ENCODE measurements at places on chromosomes 13 and 19.

- no peak for DNase-seq
These were observed 501.8 kb downstream of the EFNB2 start for GRCh38 chr13:106033659-106034058.

- DNase-seq, result no peak
These were observed at the start of gene STARD13 for GRCh38 chr13:33285420-33286124. STARD13 (minus strand) TSS chr13:33285755; CDS start chr13:33285638, 117 bp downstream.

- no peak for DNase-seq
These were observed 7.8 kb upstream of the MKNK2 start for GRCh38 chr19:2058570-2059421.

GRCh38 chr13:66835040-66835628, 395.0 kb downstream of the PCDH9 start:
- no peak for DNase-seq

DNA sequence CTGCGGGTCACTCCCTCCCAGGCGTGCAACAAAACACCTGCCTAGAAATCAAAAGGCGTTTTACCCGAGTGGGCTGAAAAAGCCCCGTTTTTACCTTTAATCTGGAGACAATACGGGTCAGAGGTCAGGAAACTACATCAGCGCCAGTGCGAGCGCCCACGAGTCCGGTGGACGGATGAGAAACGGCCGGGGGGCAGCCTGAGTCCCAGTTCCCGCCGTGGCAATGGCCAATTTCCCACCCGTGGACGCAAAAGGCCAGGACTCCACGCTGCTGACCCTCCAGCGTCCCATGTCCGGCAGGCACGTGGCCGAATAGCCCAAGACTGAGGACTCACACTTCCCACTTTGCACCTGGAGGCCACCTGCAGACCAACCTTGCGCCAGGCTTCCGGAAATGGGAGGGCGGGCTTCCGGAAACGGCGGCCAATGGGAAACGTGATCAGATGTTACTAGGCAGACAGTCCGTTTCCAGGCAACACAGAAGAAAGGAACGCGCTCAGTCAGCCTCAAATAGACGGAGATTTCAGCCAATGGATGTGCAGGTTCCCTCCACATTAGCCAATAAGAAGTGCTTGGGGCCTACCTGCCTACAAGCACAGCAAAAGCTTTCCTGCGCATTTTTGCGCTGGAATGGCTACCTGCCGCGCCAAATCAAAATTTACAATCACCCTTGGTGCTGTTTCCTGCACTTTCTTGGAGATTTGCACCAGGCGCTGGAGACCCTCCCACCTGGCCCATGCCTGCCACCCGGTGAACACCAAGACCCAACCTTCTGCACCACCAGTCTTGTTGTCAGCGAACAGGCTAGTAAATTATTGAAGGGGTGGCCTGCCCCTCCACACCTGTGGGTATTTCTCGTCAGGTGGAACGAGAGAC, 47.4 kb downstream of the ZFP14 start:
- DNase-seq, result peak; percentile 25

- no peak for DNase-seq
These were observed 37.1 kb downstream of the UTP14C start for GRCh38 chr13:52061587-52061986.

DNA sequence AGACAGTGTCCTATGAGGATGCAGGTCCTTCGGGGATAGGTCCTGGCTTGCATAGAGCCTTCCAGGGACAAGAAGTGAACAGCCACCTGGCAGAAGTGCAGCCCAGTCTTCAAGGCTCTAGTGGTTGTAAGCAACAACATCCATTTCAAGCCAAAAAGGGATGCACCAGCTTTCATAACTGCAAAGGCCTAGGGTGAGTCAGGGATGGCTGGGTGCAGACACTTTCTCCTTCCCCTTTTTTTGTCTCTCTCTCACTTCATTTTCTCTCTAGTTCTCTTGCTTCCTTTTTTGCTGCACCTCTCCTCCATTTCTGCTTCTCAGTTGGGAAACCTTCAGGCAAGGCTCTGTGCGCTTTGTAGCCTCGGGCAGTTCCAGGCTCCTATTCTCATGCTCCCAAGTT, 196.2 kb upstream of the ZNF536 start:
- DNase-seq, result no peak

DNA sequence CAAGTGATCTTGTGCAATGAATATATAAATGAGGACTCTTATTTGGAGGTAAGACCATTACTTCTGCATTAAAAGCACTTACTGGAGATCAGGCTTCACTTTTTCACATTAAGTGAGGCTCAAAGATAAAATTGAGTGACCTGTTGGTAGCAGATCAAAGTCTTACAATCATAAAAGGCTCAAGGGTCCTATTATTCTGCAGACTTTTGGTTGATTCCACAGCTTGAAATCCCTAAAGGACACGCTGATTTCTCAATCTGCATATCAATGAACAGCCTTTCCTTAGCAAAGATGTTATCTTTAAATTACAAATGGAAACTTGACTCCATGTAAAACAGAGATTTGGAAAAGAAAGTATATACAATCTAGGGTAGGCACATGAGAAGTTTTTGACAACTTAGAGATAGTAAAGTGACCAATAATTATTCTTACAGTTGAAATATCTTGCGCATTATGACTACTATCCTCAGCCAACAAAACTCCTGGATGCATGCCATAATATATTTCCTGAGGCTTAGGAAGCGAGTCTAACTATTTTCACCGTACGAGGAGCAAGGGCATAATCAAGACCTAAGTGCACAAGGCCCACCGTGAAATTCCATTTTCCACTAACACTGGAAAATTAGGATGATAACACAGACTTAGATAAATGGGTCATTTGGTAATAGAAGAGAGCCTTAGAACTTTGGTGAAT, 640.7 kb downstream of the LIG4 start:
- no peak for DNase-seq

DNA sequence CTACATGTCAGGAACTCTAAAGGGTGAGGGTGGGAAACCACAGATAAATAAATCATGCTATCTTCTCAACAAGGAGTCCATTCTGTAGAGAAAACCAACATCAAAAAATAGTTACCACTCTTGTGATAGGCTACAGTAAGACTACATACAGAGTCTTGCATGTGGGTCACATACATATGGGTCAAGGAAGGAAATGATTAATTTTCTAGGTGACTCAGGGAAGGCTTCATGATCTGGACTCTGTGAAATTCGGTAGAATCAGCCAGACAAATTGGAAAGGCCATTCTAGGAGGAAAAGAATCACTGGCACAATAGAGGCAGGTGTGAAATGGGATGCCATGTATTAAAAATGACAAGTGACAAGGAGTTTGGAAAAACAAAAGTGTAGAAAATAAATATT, 638.9 kb downstream of the LIG4 start:
- DNase-seq, result no peak

- DNase-seq, result no peak
These were observed 8.0 kb upstream of the PPP6R1 start for GRCh38 chr19:55266840-55267239.

GRCh38 chr19:18603958-18604819, 2.4 kb downstream of the CRLF1 start:
- no peak for DNase-seq

GRCh38 chr13:32537580-32538142, 934 bp downstream of the N4BP2L2 start:
- no peak for DNase-seq

- no peak for DNase-seq
These were observed 7.3 kb downstream of the IRS2 start for GRCh38 chr13:109779074-109779473.

GRCh38 chr13:42174344-42175162, 97.4 kb upstream of the AKAP11 start:
- DNase-seq, result no peak

DNA sequence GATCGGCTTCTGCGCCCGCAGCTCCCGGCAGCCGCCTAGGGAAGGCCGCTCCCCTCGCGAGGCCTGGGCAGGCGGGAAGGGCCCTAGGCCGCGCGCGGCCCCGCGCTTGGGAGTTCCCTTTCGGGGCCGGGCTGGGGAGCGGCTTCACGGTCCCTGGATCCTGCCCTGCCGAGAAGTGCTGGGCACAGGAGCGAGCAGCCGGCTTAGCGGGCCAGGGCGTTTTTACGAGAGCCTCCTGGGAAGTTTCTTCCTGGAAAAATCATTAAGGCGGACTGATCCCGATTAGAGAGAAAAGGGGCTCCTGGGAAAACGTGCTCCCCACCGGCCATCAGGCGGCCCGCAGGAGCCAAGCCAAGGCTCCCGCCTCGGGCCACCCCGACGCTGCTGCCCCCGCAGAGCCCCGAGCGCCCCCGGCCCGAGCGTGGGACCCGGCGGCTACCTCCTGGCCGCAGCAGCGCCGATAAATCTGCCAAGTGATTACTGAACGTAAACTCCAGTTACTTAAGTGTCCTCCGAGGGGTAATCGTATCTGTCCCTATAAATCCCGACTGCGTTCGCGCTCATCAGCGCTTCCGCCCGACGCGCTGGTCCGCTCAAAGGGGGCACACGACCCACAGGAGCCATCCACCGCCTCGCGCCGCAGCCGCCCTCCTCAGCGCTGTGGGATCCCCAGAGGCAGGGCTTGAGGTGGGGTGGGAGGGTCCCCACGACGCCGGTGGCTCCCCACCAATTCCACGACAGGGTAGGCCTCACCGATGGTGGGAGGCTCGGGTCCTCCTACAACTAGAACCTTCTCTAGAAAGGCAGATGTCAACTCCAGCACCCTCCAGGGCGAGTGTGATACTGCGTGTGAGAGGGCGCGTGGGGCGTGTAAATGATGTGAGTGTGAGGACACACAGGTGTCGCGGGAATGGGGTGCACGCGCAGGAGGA, 2.8 kb downstream of the ZIC5 start:
- DNase-seq, result no peak

DNA sequence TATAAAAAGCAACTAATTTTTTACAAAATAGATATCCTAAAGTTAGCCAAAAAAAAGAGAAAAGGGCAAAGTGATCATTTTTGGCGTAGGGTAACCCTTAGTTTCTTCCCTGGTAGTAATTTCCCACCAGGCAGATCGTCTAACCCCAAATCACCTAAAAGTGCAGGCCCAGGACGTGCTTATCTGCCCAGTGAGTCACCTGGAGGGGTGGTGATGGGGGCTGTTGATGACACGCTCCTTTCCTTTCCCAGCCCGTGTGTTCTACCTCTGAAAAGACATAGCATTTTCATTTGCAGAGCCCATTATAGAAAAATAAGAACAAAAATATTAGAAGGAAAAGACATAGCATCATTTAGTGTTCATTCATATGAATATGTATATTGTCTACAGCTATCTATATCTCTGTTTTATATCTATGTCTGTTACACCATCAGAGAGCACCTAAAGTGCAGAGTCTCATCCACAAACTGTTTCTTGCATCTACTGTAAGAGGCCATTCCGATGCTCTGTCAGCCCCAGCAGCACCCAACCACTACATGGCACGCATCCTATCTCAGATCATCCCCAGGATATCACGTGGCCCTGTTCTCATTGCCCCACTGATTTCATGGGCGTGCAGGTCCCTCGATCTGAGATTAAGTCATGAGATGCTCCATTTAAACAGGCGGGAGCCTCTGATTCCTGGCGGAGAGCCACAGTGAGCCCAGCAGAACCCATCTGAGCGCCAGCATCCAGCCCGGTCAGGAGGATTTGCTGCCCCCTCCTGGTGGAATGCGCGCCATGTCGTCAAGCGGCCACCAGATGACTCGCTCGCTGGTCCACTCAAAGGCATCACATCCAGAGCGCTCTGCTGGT, 8.5 kb upstream of the LILRB3 start:
- peak; percentile 81 for DNase-seq

DNA sequence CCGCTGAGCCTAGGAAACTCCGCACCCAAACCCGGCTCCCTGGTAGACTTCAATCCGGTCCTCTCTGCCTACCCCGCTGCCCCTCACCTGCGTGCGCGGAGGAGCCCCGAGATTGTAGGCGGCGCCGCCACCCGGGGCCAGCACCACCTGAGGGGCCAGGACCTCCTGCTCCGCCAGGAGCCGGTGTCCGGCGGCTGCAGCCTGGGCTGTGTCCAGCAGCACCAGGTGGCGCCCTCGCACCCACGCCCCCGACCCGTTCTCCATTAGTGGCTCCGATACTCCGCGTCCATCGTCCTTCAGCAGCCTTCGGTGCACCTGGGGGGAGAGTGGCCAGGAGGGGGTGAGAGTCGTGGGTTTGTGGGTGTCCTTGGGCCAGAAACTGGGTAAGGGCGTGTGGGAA, 18.5 kb downstream of the MAN2B1 start:
- no peak for DNase-seq

GRCh38 chr13:48436661-48437288, 23.9 kb upstream of the LPAR6 start:
- DNase-seq, result no peak

- DNase-seq, result no peak
These were observed 9.0 kb downstream of the SLC25A15 start for GRCh38 chr13:40798380-40798779.

DNA sequence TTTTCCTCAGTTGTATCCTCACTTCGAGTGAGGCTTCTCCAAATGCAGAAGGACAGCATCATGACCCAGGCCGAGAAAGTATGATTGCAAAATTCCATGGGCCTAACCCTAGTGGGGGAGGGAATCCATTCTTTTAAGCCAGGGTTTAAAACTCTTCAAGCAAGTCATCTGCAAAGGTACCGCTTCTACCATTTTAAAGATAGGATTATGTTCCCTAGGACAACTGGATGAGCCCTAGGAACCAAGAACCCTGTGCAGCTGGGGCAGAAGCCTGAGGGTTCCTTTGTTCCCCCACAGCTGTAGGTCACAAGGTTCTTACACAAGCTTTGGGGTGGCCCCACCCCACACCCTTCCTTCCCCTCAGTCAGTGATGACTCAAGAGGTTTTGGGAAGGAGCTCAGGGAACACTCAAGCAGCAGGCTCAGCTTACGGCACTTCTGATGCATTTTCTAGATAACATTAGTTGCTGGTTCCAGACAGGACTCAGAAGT, 13.5 kb downstream of the ARL11 start:
- no peak for DNase-seq

GRCh38 chr19:8900421-8900820, 68.2 kb downstream of the MBD3L1 start:
- no peak for DNase-seq

DNA sequence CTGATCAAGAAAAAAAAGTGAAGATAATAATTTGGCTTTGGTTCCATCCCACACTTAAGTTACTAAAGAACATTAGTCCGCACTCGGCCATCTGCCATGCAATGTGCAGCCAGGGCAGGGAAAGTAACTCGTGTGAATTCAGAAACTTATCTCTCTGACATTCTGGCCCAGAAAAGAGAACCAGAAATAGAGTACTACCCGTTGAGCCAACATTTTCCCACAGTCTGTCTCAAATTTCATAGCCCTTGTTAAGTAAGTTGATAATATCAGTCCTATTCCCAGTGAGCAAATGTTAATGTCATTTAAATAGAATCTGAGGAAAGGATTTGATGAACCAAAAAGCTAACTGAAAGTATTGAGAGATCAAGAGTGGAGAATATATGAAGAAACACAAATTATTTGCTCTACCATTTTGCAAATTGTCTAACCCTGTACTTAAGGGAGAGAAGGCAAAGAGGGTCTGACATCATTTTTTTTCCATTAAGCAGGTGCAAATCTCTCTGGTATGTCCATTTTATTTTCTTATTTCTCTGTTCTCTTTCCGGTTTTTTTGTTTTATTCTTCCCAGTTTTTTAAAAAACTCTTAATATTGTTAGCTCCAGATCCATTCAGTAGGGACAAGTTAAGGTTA, 156.3 kb downstream of the NDFIP2 start:
- no peak for DNase-seq
